ENCODE measurements at places on chromosomes 5 and 9.

- DNase-seq: no peak
These were observed 1.3 kb downstream of the VCP start for GRCh38 chr9:35070823-35071813.

GRCh38 chr5:138706655-138707480 lies 46.4 kb upstream of the CTNNA1 start:
- peak; percentile 24 for DNase-seq

DNA sequence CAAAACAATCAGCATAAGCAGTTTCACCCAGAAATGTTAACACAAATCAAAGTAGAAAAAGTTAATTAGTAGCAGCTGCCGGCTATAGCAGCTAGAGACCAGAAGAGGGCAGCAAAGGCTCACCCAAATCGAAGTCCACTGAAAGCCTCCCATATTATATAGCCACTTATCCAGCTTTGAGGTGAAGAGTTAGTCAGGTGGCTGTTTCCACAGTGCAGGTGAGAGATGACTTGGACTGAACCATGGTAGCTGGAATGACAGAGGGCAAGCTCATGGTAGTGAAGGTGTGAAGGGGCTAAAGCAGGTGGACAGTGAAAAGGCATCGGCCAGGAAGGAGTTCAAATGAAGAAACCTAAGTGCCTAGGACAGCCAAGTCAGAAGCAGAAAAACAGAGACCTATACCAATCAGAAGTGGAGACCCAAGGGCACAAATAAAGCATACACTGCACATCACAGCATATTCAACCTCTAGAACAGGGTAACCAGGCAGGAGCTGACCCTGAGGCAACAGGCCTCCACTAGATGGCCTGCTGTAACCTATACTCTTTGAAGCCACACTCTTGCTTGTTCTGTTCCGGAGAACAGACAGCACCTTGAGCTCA lies 7.2 kb upstream of the RNF38 start:
- peak; percentile 64 for DNase-seq

GRCh38 chr5:66945389-66946349 lies 250.9 kb downstream of the CD180 start:
- peak; percentile 16 for DNase-seq

DNA sequence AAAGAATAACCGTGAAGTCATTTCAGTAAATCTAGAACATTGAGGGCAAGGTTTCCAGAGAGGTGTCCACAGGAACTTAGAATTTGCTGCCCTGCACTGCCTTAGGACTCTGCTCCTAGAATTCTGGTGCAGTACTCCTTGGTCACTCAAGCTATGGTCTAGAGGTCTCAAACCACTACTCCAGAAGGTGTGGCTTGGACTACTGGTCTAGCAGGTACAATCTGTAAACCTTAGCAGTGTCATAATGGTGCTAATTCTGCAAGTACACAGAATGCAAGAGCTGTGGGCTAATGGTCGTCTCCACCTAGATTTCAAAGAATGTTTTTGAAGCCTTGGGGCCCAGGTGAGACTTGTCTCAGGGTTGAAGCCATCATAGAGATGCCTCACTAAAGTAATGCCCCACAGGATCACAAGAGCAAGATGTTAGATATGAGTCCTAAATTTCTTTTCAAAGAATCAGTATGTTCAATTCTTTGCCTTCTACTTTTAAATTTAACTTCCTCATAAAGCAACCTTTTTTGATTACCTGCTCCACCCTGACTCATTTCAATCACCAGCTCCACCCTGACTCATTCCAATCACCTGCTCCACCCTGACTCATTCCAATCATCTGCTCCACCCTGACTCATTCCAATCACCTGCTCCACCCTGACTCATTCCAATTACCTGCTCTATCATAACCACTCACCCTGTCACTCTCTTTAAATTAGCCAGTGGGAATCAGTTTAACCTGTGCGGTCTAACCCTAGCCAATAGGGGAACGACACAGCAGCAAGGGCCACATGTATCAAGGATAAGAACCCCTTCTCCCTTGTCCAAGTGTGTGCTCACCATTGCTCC lies 1111.8 kb upstream of the ACO1 start:
- no peak for DNase-seq

DNA sequence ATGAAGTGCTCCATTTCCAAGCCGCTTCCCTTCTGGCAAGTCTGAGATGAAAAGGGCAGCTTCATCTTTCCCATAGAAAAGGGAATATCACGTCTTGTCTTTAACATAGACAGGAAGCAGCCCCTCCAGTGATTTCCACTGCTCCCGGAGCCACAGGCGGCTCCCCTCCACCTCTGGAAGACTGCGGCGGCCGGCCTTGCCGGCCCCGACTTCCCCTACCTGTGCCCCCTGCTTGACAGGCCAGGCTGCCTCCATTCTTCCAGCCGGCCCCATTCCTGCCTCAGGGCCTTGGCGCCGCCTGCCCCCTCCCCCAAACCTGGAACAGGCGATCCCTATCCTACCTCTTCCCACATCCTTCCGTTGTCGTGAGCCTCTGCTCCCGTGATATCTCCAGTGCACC lies 141.8 kb downstream of the ZNF354C start:
- no peak for DNase-seq

DNA sequence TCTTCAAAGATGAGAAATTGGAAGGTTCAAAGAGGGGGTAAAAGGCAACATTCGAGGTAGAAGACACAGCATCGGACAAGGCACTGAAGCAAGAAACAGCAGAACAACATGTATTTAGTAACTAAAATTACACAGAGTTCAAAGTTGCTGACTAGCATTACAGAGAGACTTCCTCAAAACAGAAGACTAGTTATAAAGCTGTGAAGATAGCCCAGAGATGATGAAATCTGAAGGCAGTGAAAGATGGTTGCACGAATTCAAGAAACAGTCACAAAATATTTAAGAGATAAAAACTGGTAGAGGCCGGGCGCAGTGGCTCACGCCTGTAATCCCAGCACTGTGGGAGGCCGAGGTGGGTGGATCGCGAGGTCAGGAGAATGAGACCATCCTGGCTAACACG lies 16.3 kb downstream of the MAPKAP1 start:
- no peak for DNase-seq

GRCh38 chr9:22447618-22448305 lies 1.1 kb downstream of the DMRTA1 start:
- no peak for DNase-seq

GRCh38 chr5:103569313-103570060 lies 6.9 kb upstream of the NUDT12 start:
- DNase-seq: no peak

DNA sequence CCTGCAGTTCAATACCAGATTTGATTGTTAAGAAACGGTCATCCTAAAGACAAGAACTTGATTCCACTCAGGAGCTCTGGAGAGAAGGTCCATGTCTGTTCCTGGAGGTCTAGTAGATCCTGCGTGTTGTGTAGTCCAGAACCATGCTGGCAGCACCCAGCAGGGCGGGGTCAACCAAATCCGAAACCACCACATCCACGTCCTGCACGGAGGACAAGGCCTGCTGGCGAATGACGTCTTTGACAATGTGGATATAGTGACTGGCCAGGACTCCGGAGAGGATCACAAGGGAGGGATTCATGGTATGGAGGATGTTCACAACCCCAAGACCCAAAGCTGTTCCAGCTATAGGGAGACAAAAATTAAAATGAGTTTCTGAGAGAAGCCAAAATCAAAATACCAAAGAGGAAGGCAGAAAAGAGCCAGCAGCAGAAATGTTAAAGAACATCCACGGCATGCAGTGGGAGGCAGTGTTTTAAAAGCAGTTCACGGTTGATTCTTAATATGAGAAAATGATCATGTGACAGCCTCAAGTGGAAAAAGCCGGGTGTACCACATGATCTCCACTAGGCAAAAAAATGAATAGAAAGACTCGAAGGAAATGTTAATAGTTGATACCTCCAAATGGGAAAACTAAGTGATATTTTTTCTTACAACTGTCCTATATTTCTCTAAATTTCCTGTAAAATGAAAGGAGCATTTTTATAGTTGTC lies 26.7 kb downstream of the CLTA start:
- peak; percentile 83 for DNase-seq

DNA sequence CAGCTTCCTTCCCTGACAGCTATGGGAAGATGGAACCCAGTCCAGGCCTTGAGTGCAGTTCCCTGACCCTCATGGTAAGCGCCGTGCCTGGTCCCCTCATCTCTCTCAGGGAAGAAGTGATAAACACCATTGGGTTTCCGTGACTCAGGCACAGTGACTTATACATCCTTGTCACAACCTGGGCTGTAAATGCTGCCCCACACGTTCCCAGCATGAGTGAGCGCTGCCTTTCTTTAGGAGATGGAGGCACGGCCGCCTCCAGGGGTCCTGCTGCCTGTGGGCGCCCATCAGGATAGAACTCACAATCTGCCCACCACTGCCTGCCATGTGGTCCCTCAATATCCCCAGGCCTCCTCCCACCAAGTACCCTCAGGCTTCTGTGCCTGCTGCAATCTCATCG lies 8.3 kb upstream of the NKD2 start:
- DNase-seq: no peak

- no peak for DNase-seq
These were observed 3.0 kb downstream of the FLT4 start for GRCh38 chr5:180646289-180646962.

GRCh38 chr5:80240368-80240986 lies 15.4 kb downstream of the SERINC5 start:
- DNase-seq: no peak

- DNase-seq: no peak
These were observed 93.2 kb upstream of the CXCL14 start for GRCh38 chr5:135671966-135672365.

DNA sequence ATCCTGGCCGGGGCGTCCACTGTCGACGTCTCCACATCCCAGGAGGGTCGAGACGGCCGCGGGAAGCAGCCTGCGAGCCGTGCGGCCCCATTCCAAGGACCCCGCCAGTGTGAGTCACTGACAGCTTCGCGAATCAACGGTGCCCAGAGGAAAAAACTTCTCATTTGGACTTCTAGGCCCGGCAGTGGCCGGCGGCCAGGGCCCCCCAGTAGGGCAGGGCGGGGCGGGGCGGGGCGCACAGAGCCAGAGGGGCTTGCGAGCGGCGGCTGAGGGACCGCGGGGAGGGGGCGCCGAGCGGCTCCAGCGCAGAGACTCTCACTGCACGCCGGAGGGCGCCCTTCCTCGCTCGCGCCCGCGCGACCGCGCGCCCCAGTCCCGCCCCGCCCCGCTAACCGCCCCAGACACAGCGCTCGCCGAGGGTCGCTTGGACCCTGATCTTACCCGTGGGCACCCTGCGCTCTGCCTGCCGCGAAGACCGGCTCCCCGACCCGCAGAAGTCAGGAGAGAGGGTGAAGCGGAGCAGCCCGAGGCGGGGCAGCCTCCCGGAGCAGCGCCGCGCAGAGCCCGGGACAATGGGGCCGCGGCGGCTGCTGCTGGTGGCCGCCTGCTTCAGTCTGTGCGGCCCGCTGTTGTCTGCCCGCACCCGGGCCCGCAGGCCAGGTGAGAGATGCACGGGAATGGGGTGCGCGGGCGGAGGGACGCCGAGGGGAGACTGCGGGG lies at the start of gene F2R:
TSS of gene F2R (plus strand) at position 391 of the 720 bp plus-strand sequence. CDS start at position 573, 182 bp downstream.
- DNase-seq: peak; percentile 44

DNA sequence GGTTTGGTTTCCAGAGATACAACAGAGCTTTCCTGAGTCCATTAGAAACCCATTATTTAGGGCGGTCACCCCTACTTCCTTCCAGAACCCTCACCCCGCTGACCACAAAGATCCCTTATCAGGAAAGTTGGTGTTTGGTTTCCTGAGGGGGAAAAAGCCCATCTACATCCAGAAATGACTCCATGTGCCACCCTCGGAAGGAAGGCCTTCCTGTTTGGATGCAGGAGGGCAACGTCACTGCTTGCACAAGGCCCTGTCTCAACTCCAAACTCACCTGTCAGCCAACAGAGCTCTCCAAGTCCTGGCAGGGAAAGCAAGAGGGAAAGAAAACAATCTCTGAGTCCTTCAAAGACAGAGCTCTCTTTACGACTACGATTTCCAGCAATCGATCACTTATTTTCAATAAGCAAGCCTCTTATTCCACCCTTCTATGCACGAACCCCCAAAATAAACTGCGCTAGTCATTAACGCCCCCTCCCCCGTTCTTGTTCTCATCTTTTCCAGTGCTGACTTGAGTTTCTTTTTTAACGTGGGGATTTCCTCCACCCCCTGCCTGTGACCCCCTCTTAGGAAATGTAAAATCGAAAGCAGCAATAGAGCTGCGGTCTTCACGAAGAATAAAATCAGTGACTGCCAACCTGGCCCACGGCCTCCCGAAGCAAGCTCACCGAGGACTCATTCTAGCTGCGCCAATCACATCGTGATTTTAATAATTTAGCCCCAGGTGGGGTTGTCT lies 35.7 kb upstream of the NTNG2 start:
- DNase-seq: no peak

DNA sequence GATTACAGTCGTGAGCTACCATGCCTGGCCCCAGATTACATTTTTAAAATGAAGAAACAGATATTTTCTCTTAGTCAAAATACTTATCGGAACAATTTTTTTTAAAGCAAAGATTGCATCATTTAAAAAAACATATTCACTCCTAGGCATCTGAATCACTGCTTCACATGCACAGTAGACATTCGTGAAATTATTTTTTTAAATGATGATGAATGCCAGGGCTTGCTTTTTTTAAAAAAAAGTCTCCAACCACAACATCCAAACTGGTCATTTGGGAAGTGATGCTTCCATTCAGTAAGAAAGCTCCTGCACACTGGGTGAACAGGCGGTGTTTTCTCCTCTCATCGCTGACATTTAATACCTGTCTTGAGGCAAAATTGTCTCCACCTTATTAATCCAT lies 223.0 kb upstream of the DMRT1 start:
- no peak for DNase-seq

GRCh38 chr5:116566251-116566650 lies 8.4 kb downstream of the SEMA6A start:
- no peak for DNase-seq

- DNase-seq: no peak
These were observed 177.2 kb downstream of the GADD45G start for GRCh38 chr9:89781838-89782540.

GRCh38 chr9:117835798-117836197 lies 131.6 kb downstream of the TLR4 start:
- DNase-seq: no peak

DNA sequence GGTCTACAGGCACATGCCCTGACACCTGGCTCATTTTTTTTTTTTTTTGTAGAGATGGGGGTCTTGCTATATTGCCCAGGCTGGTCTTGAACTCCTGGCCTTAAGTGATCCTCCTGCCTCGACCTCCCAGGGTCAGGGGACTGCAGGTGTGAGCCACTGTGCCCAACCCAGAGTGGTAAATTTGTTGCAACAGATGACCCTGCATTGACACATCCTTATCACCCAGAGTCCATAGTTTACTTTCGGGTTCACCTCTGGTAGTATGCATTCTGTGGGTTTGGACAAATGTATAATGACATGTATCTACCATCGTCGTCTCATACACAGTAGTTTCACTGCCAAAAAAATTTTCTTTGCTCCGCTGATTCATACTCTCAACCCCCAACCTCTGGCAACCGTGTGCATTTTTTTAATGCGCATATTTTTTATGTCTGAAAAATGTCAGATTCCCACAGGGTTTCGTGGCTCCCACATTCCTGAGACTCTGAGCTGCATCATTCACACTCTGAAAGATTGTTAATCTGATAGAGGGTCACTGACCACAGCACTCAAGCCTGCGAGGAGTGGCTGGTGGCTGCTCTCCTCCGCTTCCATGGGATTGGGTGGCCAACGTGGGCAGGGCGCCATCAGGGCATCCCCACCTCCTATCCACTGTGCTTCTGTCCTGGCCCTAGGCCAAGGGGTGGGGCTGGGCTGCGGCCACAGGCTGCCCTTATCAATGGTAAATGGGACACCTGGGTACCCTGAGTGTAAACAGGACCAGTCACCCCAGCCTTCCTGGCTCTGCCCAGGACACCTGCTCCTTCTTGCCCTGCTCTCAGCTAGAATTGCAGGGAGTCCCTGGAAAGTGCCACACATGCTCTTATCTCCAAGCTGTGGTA lies 9.6 kb downstream of the NDST1 start:
- no peak for DNase-seq

Measured in SK-MEL-5 (cell line).